ENCODE measurements at places on chromosomes 6 and 20. TPM values are rescaled to one million over a fixed set of nuclear protein-coding genes. Genes with fewer than 3 reads are reported as not detected.

HTR1B gene
- under 0.01 TPM for total RNA-seq

GRCh38 chr20:34110745-34111641 lies 1.1 kb downstream of the EIF2S2 start:
- DNase-seq = peak; percentile 82

LST1 gene
- not detected for total RNA-seq

DNA sequence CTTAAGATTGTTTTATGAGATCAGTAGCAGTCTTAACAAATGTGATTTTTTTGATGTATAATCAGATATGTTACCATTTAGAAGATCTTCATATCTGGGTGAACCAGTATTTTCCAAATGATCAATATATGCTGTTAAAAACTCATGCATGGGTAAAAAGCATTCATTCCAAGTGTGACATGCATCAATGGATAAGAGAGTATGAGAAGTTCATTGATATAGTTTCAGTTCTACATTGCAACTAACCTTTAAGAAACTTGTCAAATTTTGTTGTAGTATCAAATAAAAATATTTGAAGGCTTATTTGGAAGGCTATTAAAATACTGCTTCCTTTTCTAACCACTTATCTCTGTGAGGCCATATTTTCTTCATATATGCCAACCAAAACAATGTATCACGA lies 117.7 kb downstream of the FIG4 start:
- no peak for DNase-seq

CDH4 gene
- 12.1 TPM for total RNA-seq

MUC22 gene
- total RNA-seq = under 0.01 TPM
